Activated T-cell treated with anti-CD3 and anti-CD28 coated beads for 48 hours (primary cell): ENCODE measurements at places on chromosomes 1 and 21.
A peak's percentile ranks its signal among the peaks of the same experiment; 100 is the strongest.

DNA sequence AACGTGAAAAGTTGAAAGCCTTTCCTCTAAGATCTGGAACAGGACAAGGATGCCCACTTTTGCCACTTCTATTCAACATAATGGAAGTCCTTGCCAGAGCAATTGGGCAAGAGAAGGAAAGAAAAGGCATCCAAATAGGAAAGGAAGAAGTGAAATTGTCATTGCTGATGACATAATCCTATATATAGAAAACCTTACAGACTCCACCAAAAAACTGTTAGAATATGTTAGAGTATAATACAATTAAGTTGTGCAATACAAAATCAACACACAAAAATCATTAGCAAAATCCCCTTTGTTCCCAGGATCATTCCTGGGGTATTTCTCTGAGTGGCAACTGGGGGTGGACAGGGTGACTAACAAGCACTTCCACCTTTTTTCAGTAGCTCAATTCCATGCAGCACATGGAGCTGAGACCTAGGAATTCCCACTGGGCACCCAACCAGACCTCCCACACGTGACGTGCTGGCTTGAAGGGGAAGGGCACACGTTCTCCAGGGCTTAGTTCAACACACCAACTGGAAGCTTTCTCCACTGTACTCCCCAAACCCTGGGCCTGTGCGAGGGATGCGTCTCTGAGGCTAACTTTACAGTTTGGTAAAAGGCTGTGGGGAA is 9.6 kb downstream of the STUM start:
- DNase-seq = no peak

GRCh38 chr21:23478381-23478780 is 2128.9 kb downstream of the MRPL39 start:
- DNase-seq = no peak

DNA sequence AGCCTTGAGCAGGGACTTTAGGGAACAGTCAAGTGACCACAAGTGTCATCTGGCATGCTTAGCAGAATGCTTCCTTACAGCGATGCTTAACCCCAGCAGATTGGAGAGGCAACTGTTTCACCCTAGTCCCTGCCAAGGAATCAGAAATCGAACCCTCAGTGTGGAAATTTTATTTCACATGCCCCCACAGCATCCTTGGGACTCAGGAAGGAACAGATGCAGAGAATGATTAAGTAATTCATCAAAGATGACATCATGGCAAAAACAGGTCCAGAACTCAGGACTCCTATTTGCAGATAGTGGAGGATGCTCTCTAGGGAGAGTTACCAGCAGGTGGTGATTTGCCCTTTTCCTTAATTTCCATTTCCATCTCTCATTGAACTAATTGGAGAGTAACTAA is 333.0 kb upstream of the KAZN start:
- no peak for DNase-seq

DNA sequence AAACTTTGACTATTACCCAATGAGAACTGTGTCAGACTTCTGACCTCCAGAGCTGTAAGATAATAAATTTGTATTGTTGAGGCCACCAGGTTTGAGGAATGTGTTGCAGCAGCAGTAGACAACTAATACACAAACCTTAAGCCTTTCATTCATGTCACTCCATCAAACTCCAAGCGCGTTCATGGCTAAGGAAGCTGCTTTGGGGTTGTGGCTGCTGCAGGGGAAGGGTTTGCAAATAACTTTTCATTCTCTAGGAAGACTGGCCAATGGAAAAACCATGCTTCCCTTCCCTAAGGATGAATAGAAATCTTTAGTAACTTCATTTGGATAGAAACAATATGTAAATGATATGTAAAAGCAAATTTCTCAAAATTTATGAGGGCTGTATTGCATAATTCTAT is 170.4 kb downstream of the RHOU start:
- no peak for DNase-seq

GRCh38 chr1:248618878-248619277 is 16.0 kb downstream of the OR2T11 start:
- DNase-seq = peak; percentile 46
